ENCODE measurements at places on chromosomes 1 and 21. TPM values are rescaled to one million over a fixed set of nuclear protein-coding genes. Genes with fewer than 3 reads are reported as not detected.

Gene CASQ2
- total RNA-seq = not detected

Gene PCP4
- not detected for total RNA-seq

Gene ESRRG
- total RNA-seq = under 0.01 TPM

Gene PIGM
- total RNA-seq = 4.8 TPM

Gene AXDND1
- total RNA-seq = 0.30 TPM

Gene OR2L3
- total RNA-seq = not detected

Gene GALNT2
- 254 TPM for total RNA-seq

Gene RHBG
- total RNA-seq = not detected

Gene VASH2
- 1.4 TPM for total RNA-seq

Gene WNT4
- 0.59 TPM for total RNA-seq

Gene PTPRF
- 132 TPM for total RNA-seq

Gene PRR9
- total RNA-seq = not detected

Gene SRGAP2
- total RNA-seq = 82.3 TPM

Gene CIART
- 4.8 TPM for total RNA-seq
